Neural crest cell (in vitro differentiated cells): ENCODE measurements at places on chromosomes 2 and 18.
A peak's percentile ranks its signal among the peaks of the same experiment; 100 is the strongest.

DNA sequence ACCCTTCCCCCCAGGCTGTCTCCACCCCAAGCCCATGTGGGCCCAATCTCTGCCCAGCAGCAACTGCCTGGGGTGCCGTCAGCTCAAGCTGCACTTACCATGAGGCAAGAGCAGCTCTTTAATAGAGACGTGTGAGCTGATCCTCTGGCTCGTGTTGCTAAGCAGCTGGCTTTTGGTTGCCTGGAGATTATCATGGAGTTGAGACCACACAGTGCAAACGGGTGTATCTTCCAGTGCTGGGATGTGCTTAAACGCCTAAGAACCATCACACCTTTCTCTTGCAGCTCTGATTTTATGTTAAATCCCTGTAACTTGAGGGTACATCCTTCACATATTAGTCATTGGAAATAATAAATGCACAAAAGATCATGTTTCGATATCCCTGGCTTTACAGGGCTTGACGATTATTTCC, 271.1 kb downstream of the PRKCE start:
- DNase-seq: no peak

- no peak for DNase-seq
Observed at GRCh38 chr18:31549416-31549815, 42.3 kb upstream of the TTR start.

- peak; percentile 68 for DNase-seq
Observed at GRCh38 chr2:102841107-102841840, 79.4 kb downstream of the TMEM182 start.

GRCh38 chr2:229943171-229943570, 20.9 kb downstream of the FBXO36 start:
- no peak for DNase-seq

GRCh38 chr18:31901063-31901462, 41.9 kb downstream of the TRAPPC8 start:
- no peak for DNase-seq

DNA sequence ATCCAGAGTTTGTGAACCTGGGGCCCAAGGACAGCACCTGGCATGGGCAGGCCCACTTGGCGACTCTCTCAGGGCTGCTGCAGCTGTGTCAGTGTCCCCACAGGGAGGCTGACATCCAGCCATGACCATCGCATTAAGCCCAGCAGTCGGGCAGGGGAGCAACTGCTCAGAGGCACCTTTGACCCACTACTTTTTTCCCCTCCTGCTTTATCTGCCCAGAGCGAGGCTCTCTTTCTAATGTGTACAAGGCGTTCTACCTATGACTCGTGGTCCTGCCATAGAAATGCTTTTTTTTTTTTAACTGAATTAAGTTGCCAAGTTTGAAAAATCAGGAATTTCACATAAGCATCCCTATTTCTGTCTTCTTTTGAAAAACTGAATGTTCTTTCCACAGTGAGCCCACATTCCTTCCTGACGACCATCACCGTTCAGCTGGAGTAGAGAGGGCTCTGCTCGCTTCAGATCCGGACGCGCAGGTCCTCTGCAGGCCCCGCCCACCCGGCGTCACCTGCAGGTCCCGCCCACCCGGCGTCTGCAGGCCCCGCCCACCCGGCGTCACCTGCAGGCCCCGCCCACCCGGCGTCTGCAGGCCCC, 403 bp upstream of the CLUL1 start:
- DNase-seq: peak; percentile 13

DNA sequence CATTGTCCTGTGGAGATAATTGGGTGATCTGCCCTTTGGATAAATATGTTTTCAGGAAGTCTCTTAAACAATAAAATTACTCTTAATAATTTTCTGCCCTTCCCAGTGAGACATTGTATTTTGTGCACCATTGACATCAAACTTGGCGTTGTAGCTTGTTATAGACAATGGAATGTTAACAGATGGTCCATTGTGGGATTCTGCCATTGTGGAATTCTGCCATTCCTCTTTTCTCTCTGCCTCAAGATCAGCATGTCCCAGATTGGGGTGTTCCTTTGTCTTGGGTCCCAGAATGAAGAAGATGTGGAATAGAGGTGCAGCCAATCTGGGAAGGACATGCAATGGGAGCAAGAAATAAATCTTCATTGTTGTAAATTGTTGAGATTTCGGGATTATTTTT, 15.1 kb upstream of the LDAH start:
- no peak for DNase-seq

DNA sequence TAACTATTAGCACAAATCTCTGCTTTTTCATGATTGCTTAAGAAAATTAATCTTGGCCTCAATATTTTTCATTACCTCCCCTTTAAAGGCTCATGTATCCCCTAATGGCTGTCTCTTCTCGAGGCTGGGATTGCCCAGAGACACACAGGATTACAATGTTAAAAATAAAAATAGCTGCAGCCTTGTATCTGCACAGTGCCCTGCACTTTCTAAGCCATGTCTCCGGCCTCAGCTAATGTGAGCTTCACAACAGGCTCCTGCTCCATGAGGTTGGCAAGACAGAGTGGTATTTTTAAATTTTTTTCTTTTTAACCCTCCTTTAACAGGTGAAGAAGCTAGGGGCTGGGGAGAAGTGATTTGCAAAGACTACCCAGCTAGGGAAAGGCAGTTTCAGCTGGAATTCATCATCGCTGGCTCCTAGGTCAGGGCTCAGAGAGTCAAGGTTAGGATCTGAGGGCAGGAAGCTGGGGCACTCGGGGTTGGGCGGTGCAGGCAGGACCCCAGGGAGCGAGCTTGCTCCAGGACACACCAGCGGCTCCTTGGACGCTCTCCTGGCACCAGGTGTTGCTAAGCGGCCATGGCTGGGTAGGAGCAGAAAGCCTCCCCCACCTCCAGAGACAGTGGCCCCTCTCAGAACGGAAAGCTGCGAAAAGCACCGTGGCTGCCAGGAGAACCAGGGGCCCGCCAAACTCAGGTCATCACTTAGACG, 135.6 kb downstream of the SMAD2 start:
- DNase-seq: no peak

DNA sequence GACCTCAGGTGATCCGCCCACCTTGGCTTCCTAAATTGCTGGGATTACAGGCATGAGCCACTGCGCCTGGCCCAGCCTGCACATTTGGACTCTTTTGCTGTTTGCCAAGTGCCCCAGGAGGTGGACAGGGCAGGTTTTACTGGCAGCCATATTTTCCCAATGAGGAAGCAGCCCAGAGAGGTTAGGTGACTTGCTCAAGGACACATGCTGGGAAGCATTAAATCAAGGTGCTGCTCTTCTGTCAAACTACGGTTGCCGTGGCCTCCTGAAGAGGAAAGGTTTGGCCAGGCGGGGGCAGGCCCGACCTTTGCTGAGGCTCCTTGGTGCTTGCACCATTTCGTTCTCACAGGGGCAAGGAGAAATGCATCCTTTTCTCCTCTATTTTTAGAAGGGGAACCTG, 44.0 kb downstream of the DNMT3A start:
- DNase-seq: no peak

DNA sequence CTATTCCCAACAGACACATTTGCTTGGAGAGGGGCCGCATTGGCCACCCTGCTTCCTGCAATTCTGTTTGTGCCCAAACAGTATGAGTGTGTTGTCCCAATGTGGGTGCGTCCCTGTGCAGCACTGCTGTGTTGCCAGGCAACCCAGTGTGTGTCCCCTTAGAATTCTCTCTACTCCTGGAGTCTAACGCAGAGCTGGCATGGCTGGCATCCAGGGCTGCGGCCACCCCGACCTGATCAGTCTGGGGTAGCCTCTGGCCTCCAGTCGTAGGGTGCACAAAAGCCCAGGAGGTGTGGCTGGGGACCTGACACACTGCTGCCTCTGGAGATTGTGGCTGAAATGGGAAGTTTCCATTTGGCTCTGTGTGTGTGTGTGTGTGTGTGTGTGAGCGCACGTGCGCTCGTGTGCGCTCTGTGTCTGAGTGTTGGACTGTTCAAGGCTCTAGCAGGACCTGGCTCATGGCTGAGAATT, 48.0 kb downstream of the TEX44 start:
- no peak for DNase-seq
